ENCODE measurements at places on chromosomes 4 and X. TPM values are rescaled to one million over a fixed set of nuclear protein-coding genes. Genes with fewer than 3 reads are reported as not detected.

AFP gene
- total RNA-seq: not detected

RTL5 gene
- total RNA-seq: 6.3 TPM

GALNT7 gene
- 7.2 TPM for total RNA-seq

TLL1 gene
- 0.67 TPM for total RNA-seq

TMEM150C gene
- total RNA-seq: 7.4 TPM

FOXR2 gene
- total RNA-seq: not detected

POU4F2 gene
- not detected for total RNA-seq

AFF1 gene
- total RNA-seq: 63.4 TPM

GLRB gene
- total RNA-seq: 23.1 TPM

PPAT gene
- total RNA-seq: 2.3 TPM

GPM6B gene
- 2.0 TPM for total RNA-seq

USP17L12 gene
- not detected for total RNA-seq

LRIT3 gene
- not detected for total RNA-seq

TKTL2 gene
- total RNA-seq: not detected

All from cardiac septum (tissue), 1 donor.